ENCODE measurements at places on chromosomes 5 and 9.

DNA sequence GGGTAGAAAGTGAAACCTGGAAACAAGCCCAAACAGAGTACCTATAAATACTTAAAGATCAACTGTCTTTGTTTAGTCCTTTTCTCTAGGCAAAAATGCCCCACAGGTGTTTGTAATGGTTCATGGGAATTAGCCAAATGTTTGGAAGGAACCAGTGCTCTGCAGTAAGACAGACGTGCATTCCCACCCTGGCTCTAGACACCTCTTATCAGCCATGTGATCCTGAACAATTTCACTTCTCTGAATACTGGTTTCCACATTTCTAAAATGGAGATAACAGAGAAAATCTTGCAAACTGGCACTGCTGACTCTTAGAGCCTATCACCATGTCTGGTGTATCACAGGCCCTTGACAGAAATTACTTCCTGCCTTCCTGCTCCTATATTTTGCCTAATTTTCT, 30.0 kb downstream of the GLIS3 start:
- no peak for DNase-seq

- peak; percentile 1 for DNase-seq
These were observed 56.7 kb upstream of the PTCH1 start for GRCh38 chr9:95573463-95573862.

- DNase-seq, result peak; percentile 85
These were observed 96.5 kb upstream of the CAST start for GRCh38 chr5:96565582-96566265.

GRCh38 chr5:53814819-53815218, 254.4 kb downstream of the NDUFS4 start:
- no peak for DNase-seq

DNA sequence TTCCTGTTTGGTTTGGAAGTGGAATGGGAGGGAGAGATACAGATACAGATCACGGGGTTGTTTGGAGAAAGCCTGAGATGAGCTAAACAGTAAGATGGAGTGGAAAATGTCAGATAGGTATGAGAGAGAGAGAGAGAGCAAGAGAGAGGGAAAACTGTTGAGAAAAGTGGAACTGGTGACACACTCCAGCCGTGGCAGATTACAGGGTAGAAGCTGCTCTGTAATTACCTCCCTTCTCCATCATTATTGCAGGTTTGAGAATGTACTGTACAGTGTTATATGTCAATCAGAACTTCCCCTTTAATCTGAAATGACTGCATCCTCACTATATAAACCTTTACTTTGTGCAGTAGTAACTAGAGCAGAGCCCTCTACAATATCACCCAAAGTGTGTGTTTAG, 74.5 kb upstream of the WWC1 start:
- no peak for DNase-seq

DNA sequence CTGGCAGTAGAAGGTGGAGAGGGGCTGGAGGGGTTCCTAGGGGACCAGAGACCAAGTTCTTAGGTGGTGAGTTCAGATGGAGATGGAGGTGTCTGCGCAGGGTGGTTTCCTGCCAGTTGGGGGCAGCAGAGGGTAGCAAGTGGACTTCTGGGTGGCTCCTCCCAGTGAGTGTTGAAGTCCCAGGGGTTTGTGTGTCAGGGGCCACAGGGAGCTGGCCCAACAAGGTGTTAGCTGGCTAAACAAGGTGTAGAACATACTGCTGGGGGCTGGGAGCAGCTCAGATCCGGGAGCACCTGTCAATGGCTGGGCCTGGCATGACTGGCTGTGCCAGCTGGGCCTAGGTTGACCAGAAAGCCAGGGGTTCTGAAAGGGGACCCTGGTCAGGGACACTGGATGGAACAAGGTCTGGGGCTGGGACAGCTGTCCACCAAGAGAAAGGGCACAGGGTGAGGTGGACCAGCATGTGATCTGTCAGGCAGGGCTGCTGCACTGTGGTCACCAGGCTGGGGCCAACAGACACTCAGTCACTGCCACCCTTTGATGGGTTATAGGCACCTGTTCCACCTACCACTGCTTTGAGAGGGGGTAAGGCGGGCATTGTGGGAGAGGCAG, 35.6 kb downstream of the DAB2IP start:
- DNase-seq, result peak; percentile 81

GRCh38 chr9:123568691-123569688, 213.0 kb downstream of the CRB2 start:
- peak; percentile 58 for DNase-seq

GRCh38 chr9:93154293-93154903, 20.3 kb upstream of the NINJ1 start:
- peak; percentile 38 for DNase-seq

- no peak for DNase-seq
These were observed 26.0 kb upstream of the DMRT2 start for GRCh38 chr9:1024112-1024511.

DNA sequence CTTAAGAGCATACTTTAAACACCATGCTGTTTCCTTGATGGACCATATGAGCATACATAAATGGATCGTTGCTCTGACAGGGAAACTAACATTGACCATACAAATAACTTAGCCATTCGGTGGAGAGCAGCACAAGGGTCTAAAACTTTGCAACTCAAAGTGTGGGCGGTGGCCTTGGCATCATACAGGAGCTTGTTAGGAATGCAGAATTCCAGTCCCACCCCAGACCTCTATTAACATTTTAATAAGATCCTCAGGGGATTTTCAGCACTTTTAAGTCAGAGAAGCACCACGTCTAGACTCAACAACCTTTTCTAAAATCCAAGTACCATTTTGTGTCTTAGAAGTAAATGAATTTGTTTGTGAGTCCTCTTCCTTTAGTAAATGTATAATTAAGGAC, 260.9 kb downstream of the EBF1 start:
- DNase-seq, result no peak

- no peak for DNase-seq
These were observed 31.7 kb upstream of the GAS1 start for GRCh38 chr9:86978922-86979474.

GRCh38 chr5:153546566-153546965, 56.1 kb downstream of the GRIA1 start:
- no peak for DNase-seq

GRCh38 chr5:79612667-79613198, 492 bp downstream of the TENT2 start:
- DNase-seq, result no peak

GRCh38 chr9:115373000-115373709, 255.2 kb upstream of the TNC start:
- DNase-seq, result no peak

DNA sequence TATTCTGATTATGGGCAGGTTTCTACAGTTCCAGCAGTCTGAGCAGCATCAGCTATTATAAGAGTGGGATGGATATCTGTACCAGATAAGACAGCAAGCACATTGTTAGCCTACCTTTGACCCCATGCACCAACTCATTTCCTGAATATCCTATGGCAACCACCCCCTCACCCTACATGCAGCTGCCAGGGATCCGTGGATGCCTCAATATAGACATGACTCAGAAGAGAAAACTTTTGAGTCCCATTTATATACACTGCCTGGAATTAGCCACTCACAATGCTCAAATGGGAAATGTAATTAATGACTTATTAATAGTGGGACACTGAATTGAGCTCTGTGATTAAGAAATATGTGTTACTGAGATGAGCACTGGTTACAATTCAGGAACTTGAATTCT, 124.4 kb downstream of the SSBP2 start:
- no peak for DNase-seq

- no peak for DNase-seq
These were observed 1711.3 kb upstream of the ACO1 start for GRCh38 chr9:30673132-30673531.

GRCh38 chr5:140575309-140575708, 10.7 kb downstream of the SLC35A4 start:
- DNase-seq, result no peak

DNA sequence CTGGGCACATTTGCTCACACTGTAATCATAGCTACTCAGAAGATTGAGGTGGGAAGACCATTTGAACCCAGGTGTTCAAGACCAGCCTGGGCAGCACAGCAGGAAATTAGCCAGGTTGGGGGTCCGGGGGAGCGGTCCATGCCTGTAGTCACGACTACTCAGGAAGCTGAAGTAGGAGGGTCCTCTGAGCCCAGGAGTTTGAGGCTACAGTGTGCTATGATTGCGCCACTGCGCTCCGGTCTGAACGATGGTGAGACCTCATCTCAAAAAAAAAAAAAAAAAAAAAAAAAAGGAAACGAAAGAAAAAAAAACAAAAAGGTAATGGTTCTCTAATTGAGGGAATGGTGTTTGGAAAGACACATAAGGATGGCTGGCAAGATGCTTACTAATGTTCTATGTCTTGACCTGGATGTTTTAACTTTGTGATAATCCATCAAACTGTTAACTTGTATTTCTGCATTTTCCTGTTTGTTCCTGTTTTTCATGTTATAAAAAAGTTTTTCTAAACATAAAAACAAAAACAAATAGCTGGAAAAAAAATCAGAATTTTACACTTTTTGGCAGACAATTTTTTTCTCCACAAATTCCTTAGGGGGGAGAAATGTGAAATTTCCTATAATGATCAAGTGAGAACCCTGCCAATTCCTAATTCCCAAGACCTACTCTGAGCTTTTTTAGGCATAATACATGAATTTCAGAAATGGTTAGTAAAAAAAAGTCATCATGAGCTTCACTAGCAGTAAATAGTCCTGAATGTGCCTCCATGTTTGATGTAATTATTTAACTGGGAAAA, 96.9 kb downstream of the DENND1A start:
- no peak for DNase-seq

Measured in G401 (cell line).